Ovary (tissue), 10 donors: ENCODE measurements at places on chromosomes 7 and 10. TPM values are rescaled to one million over a fixed set of nuclear protein-coding genes. Genes with fewer than 3 reads are reported as not detected.

SMO gene
- 29.6 TPM for total RNA-seq

CTAGE15 gene
- total RNA-seq: not detected

ITIH5 gene
- 18.3 TPM for total RNA-seq

C10orf53 gene
- total RNA-seq: not detected

LIPA gene
- total RNA-seq: 36.7 TPM

SKIDA1 gene
- 3.1 TPM for total RNA-seq

ACSL5 gene
- 21.7 TPM for total RNA-seq

IGFBP1 gene
- total RNA-seq: 3.0 TPM

- DNase-seq: no peak
Observed at GRCh38 chr7:98097042-98097645, 9.5 kb upstream of the LMTK2 start.

DNA sequence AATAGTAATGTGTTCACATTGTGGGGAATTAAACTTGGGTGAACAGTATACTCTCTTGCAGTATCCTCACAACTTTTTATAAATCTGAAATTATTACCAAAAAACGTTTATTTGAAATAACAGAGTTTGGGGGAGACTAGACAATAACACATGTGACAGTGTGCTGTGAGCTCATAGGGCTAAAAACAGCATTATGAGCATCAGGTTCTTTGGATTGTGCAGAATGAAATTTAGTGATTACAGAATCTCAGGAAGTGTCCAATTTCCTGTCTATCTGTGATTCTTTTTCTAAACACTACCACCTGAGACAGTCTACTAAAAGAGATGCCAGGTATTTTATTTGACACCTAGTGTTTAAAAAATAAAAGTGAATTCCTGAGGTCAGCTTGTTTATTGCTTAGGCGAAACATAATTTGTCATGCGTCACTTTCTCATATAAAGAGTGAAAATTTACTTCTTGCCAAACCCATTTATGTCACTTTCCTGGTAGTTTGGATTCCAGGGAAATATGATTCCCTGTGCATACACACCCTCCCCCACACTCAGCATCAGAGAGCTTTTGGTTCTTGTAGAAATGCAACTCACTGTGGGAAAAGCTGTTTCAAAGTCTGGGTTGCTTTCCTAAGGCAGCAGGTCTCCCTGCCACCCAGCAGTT lies 71.2 kb downstream of the AOAH start:
- DNase-seq: no peak

DNA sequence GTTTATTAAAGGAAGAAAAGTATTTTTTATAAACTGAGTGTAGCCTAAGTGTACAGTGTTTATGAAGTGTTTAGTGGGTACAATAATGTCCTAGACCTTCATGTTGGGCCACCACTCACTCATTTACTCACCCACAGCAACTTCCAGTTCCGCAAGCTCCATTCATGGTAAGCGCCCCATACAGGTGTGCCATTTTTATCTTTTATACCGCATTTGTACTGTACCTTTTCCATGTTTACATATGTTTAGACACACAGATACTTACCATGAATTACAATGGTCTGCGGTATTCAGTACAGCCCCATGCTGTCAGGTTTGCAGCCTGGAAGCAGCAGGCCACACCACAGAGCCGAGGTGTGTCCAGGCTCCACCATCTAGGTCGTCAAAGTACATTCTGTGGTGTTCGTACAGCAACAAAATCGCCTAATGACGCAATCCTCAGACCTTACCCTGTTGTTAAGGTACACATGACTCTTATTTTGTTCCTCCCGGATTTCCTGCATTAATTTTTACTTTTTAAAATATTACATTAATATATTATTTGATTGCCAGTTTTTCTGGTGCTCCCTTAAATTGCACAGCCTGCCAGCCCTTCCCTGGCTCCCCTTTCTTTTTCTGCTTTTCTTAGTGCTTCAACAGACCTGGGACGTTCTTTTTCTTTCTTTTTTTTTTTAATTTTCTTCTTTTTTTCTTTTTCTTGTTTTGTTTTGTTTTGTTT lies 881 bp upstream of the SSBP1 start:
- DNase-seq: no peak

GRCh38 chr7:112481833-112482670 lies 1.3 kb downstream of the LSMEM1 start:
- DNase-seq: no peak

DNA sequence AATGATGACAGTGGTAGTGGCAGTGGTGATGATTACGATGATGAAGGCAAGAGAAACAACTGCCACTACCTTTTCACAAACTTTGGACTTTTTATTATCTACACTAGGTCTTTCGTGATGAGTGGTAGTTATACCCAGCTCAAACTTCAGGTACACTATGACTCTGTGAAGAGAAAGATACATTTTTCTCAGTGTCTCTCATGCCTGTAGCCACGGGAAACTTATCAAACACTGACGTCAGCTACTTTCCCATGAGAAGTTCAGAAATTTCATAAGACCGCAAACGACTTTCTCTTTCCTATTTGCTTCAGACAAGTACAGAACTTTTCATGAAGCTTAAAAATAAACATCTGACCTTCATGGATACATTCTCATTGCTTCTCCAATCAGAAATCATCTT lies 57.0 kb downstream of the CALD1 start:
- no peak for DNase-seq

- no peak for DNase-seq
Observed at GRCh38 chr10:63664341-63664885, 143.2 kb downstream of the REEP3 start.

- no peak for DNase-seq
Observed at GRCh38 chr10:132928261-132928660, 14.1 kb downstream of the CFAP46 start.

- DNase-seq: no peak
Observed at GRCh38 chr10:93639791-93640190, 27.5 kb downstream of the PDE6C start.

GRCh38 chr10:94251568-94251967 lies 111.2 kb downstream of the NOC3L start:
- no peak for DNase-seq

GRCh38 chr10:127486355-127486754 lies 62.8 kb upstream of the NPS start:
- DNase-seq: no peak

- no peak for DNase-seq
Observed at GRCh38 chr10:15067154-15067553, 21.4 kb downstream of the ACBD7 start.

DNA sequence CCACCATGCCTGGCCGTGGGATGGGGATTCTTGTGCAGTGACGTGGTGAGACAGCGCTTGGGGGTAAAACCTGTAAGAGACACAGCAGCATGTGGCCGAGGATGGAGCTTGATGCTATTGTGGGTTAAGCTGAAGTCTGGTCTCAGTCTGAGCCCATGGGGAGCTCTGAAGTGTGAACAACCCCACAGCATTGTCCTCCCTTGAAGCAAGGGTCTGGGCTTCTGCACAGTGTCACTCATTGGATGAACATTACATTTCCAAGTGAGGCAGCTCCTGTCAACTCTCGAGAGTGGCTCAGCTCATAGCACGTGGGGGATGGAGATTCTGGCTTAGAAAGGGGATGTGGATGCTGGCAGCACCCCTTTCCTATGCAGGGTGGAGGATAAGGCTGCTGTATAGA lies 32.2 kb upstream of the ZNF438 start:
- no peak for DNase-seq

GRCh38 chr10:60433684-60434083 lies 44.0 kb upstream of the ANK3 start:
- no peak for DNase-seq

DNA sequence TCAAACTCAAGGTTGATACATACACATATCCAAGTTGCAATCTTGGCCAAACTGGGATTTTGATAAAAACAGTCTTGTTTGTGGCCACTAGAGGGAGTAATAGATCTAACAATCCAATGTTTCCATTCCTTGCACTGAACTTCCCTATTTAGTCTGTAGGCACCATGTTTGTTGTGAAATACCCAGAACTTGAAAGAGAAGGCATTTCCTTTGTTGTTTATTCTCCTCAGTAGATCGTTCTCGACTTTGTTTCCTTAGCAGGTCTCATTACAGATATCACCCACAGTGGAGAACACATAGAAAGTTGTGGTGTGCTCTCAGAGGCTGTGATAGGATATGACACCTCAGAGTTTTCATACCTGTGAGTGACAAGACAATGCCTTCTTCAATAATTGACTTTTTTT lies 70.3 kb upstream of the MXI1 start:
- no peak for DNase-seq

- DNase-seq: no peak
Observed at GRCh38 chr10:113651021-113651420, 12.8 kb downstream of the NRAP start.

DNA sequence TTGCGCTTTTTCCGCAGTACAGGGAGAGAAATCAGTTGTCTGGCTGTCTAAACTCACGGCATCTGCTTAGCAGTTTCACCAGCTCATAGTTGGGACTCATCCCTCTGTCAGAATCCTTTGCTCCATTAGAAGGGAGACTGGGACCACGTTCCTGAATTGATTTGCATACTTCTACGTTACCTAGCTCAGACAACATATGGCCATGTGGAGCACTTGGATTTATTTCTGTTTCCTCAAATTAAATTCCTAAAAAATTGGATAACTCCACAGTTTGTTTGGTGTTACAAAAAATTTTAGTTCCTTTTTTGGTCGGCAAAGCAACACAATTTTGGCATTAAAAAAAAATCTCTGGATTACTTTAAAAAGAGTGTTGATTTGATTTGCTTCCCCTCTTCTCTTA lies 614.0 kb downstream of the AUTS2 start:
- no peak for DNase-seq

GRCh38 chr10:16847644-16848043 lies 30.4 kb upstream of the RSU1 start:
- DNase-seq: no peak

- DNase-seq: no peak
Observed at GRCh38 chr7:3537210-3537875, 236.3 kb downstream of the SDK1 start.

DNA sequence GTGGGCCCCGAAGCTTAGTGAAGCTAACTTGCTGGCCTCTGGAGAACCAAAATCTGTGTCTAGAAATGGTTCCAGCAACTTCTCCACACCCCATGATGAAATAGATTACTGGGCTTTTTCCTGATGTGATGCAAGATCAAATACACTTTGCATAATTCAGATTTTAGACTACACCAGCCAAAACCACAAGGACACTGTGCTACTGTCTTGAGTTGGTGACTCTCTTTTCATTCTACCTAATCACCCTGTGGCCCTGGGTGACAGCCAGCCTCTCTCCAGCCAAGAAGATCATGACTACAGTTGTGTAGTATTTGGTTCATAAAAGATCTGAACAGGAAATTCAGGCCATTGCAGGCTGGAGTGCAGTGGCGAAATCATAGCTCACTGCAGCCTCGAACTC lies 22.2 kb downstream of the AZGP1 start:
- DNase-seq: no peak

- no peak for DNase-seq
Observed at GRCh38 chr7:36045830-36046341, 107.2 kb upstream of the EEPD1 start.

DNA sequence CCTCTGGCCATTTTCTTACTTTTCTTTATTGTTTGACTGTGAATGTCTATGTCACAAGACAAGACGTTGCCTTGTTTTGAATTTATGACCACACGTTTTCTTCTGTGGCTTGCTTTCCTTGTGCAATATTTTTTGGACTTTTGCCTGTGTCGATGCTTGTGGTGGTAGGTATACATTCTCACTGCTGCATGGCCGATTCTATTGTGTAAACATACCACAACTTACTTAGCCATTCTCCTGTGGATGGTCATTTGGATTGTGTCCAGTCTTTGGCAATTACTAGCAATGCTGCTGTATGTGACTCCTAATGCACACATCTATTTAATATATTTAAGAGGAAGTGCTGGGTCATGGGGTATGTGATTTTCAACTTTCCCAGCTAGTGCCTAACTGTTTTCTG lies 18.0 kb upstream of the DLG5 start:
- DNase-seq: no peak
